ENCODE measurements at places on chromosomes 13 and 19.

- DNase-seq = no peak
Measured at GRCh38 chr19:29056535-29056934, 156.4 kb downstream of the UQCRFS1 start.

- DNase-seq = no peak
Measured at GRCh38 chr13:44814836-44815235, 174.4 kb downstream of the NUFIP1 start.

DNA sequence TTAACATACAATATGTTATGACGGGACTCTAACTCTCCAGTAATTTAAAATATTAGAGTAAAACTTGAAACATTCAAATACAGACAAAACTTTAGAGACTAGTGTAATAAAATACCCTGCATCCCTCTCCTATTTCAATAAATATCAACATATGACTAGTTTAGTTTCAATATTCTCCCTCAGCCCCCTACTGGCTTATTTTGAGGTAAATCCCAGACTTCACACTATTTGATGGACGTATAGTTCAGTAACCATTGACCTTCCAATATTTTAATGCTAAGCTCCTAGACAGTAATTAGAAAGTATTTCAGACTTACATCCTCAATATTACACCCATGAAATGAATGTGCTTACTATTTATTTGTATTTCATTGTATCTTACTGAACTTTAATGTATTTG is 180.7 kb upstream of the STARD13 start:
- no peak for DNase-seq

GRCh38 chr13:72458701-72459100 is 268.7 kb downstream of the MZT1 start:
- no peak for DNase-seq

DNA sequence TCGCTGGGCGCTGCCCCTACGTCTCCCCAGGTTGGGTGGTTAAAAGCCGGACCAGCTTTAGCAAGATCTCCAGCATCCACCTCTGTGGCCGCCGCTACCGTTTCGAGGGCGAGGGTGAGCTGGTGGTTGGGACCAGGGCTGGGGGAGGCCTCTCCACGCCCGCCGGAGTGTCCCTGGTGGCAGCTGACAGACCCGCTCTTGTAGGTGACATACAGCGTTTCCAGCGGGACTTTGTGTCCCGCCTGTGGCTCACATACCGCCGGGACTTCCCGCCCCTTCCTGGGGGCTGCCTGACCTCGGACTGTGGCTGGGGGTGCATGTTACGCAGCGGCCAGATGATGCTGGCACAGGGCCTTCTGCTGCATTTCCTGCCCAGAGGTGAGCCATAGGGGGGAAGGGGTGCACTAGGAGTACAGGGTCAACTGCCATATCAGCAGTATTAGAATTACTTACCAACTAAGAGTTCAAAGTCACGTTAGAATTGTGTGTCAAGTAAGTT is 1.1 kb downstream of the ATG4D start:
- DNase-seq = no peak

DNA sequence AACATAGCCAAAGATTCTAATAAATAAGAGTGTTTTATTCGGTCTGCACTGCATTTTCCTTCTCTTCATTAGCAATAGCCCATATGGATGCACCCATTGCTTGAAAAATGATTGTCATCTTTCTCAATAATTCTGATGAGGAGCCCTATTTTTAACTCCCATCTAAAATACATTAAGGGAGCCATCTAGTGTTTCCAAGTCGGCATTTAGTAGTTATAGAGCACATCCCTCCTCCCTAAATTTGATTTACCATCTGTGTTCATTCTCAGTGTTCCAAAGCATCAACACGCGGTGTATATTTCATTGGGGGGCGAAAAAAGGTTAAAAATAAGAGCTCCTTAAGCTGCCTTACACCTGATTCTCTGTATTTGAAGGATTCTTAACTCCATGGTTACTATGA is 119.2 kb upstream of the IPO5 start:
- no peak for DNase-seq

DNA sequence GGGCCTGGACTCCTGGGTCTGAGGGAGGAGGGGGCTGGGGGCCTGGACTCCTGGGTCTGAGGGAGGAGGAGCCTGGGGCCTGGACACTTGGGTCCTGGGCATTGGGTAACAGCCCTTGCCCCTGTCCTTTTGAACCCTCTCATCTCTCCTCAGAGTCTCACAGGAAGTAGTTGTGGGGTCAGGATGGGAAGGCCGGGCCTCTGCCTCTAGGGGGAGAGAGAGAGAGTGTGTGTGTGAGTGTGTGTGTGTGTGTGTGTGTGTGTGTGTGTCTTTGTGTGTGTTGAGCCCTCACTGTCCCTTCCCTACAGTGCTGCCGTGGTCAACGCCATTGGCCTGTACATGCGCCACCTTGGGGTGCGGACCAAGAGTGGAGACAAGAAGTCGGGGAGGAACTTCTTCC is 10.9 kb downstream of the ARHGEF1 start:
- no peak for DNase-seq

- DNase-seq = no peak
Measured at GRCh38 chr13:101511161-101511560, 58.7 kb downstream of the ITGBL1 start.

GRCh38 chr13:99859178-99860177 is 112.1 kb downstream of the ZIC5 start:
- no peak for DNase-seq

GRCh38 chr13:24910502-24911132 is 146.6 kb downstream of the RNF17 start:
- DNase-seq = no peak

DNA sequence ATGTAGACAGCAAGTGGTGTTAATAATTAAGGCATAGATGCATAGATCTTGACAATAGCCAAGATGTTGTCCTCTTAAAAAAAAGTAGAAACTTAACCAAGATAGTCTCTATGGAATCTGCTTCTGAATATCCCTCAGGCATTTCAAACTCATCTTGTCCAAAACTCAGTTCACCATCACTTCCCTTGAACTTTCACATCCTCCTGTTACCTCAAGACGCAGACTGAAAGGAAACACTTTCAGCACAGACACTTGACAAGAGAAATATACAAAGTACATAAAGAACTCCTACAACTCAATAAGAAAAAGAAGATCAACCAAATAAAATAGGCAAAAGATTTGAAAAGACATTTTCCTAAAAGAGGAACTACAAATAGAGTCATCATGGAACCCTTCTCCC is 451.1 kb downstream of the FOXO1 start:
- DNase-seq = no peak

- peak; percentile 83 for DNase-seq
Measured at GRCh38 chr19:11964858-11965645, at the start of gene ZNF763. TSS of gene ZNF763 (plus strand) at chr19:11965040. CDS start at chr19:11965209, 169 bp downstream.

DNA sequence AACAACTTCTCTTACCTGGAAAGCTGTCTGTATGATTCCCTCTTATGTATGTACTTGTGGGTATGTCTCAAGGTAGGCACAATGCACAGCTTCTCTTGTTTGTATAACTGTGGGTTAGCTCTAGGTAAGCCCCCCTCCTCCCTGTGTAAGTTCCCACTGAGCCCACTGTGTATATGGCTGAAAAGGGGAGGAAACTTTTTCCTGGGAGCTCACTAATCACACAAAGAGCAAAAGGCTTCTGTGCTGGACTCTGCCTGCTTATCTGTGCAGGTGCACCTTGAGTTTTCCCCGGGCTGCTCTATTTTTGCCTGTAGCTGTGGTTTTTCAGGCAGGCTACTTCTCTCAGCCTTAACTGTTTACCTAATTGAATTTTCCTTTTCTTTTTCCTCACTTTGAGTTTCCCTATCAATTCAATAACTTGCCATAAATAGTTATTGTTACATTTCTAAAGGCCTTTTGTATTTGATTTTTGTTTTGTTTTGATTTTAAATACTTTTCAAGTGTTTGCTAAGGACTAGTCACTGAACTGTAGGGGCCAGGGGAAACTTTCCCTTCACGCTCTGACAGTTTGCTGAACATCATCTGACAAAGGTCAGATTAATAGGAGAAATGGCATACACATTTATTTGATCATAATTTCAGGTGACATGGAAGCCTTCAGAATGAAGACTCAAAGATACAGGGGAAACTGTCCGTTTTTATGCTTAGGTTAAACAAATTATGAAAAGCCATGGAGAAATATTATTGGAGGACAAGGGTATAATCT is 423.5 kb upstream of the ATXN8OS start:
- no peak for DNase-seq

DNA sequence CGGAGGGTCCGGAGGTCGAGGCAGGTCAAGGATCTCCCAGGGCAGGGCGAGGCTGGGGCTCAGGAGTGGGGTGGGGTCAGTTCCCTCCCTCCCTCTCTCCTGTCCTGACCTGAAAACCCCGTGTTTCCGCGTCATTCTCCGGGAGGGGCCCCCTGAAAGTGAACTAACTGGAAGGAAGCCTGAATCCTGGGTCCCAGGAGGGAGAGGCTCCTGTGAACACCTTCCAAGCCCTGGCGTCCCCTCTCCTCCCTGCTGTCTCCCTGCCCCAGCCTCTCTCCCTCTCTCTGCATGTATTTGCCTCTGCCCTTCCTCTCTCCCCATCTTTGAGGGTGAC is 741 bp upstream of the CADM4 start:
- DNase-seq = no peak

- DNase-seq = no peak
Measured at GRCh38 chr13:43529796-43530195, 257.0 kb downstream of the ENOX1 start.

DNA sequence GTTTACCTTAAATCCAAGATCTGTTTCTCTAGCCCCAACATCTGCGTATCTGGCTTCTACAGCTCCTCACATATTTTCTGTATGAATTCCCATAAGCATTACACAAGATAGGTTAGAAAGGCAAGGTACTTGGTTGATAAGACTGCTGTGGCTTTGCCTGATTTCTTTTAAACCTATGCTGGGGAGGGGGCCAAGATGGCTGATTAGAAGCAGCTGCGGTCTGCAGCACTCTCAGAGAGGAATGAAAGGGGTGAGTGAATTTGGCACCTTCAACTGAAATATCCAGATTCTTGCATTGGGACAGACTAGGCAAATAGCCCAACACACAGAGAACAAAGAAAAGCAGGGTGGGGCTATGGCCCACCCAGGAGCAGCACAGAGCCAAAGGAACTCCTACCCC is 12.2 kb upstream of the DLEU7 start:
- no peak for DNase-seq

DNA sequence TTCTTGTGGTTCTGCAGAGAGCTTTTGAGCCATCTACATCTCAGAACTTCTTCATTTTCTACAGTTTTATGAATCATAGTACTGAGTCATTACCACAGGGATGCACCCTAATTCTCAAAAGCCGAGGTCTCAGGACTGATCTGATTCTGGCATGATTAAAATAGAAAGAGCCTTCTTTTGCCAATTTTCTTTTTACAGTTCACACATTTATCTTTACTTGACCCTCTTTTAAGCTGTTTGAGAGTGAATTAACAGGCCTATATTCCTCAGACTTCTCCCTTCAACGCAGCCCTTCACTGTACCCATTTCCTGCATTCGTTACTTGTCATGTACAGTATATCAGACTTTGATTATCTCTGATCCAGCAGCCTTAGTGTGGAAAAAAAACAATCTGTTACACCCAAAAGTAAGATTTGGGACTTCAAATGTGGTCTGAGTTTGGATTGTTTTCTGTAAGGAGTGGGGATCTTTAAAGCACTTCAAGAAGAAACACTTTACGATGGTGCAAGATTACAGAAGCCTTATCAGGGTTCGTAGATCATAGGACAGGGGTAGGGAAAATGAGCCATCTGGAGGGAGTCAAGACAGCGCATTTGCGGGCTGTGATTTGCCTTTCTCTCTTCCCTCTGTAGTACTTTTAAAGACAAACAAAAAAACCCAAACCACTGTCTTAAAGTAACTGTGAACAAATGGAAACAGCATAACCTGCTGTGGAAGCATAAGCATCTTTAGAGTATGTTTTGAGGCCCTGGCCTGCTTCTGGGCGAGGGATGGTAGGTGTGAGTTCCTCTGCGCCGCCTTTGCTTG is 15.3 kb upstream of the GPR183 start:
- peak; percentile 47 for DNase-seq

GRCh38 chr13:65719831-65720230 is 1510.3 kb downstream of the PCDH9 start:
- no peak for DNase-seq

- DNase-seq = no peak
Measured at GRCh38 chr19:56866538-56866937, 26.0 kb upstream of the PEG3 start.

DNA sequence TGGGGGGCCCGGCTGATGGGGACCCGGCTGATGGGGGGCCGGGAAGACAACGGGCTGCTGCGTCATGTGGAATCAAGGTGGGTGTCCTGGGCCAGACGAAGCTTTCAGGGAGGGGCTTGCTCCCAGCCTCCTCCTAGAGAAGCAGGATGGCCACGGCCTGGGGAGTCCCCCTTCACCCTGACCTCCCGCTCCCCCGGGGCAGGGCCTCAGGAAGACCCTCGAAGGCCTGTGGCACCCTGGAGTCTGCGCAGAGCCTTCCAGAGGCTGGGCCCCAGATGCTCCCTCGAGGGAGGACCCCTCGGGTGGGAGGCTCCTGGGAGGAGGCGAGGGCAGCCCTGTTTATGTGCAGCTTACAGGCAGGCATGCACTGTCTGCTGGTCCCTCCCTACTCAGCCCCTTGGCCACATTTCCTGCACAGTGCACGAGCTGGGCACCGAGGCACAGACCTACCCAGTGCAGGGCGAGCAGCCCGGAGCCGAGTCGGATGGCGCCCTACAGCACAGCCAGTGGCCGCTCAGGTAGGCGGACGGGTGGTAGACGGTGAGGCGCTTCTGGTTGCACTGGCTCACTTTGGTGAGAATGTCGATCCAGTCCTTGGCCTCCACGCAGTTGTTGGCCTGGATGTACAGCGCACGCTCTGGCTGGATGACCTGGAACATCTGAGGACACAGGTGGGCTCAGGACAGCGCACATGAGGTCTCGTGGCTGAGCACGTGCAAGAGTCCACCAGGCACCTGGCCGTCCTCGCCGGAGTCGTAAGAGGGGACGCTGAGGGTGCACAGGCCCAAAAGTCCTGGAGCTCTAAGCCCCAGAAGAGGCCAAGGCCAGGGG is 22.4 kb upstream of the C13orf46 start:
- no peak for DNase-seq

DNA sequence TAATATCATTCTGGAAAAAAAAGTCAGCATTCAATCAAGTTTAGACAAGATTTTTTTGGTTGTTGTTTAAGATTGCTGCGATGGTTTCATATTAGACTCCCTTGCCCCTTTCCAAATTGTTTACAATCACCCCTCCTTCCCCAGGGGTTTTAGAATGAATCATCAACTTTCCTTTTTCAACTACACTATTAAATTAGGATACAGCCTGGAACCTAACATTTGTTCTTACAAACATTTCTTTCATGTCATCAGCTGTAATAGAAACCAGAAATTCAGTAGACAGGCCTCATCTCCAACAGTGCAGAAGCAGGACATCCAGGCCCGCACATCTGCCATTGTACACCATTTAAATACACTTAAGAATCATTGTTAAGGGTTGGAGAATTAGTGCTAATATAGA is 44.4 kb upstream of the WDFY2 start:
- no peak for DNase-seq
